ENCODE measurements at places on chromosomes 3 and 15.

GRCh38 chr3:126961191-126961790 lies 21.6 kb upstream of the PLXNA1 start:
- DNase-seq: no peak

GRCh38 chr3:40516201-40516600 lies 8.6 kb upstream of the ZNF621 start:
- no peak for DNase-seq

DNA sequence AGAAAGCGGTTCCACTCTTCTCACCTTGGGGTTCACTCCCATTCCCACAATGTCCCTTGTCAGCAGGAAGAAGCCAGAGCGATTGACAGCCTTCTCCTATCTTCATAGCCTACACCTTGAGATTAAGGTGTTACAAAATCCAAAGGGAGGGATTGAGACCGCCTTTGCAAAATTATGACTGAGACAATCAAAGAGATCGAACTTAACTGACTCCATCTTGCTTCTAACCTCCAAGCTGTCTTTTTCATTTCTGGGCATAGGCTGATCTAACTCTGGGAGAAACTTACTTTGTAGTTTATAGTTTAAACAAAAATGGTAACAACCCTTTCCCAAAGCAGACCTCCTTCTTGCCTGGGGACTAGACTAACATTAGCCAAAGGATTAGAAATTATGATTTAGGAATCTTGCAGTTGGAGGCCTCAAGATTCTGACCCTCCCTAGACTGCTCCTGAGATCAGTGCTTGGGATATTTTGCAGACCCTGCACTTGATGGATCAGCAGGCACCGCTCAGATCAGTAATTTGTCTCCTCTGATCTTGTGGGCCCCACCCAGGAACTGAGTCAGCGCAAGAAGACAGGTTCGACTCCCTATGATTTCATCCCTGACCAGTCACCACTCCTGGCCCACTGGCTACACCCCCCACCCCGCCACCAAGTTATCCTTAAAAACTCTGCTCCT lies 40.0 kb downstream of the PAQR5 start:
- DNase-seq: no peak

- DNase-seq: no peak
Measured at GRCh38 chr3:175564363-175564762, 705.2 kb downstream of the NAALADL2 start.

DNA sequence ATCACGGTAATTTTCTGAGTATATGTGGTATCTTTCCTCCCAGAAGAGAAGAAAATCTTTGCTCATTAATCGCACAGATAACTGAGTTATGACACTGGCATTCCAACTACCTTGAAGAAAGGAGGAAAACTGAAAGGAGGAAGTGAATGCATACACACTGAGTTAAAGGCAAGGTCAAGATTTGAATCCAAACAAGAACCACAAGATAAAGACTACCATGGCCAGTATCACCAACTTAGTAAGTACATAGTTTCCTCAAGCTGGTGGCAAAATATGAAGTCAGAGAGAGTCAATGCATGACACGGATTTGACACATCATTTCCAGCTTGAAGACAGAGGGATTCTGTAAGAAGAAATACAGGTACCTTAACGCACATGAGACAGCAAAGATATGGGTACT lies 287.5 kb downstream of the ULK4 start:
- no peak for DNase-seq

DNA sequence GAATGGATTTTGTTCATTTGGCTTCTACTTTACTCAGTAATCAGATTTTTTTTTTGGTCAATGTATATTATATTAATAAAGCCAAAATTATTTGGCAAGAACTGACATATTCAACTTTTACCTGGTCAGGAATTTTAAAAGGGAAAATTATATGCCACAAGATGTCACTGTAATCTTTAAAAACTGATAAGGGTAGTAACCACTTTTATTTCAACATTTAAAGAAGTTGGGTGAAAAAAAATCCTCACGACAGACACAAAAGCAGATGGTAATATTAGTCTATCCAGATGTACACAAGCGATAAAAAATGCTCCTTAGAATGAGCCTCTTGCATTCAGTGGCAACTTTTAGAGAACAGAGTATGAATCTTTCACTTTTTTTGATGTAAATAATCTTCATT lies 101.9 kb downstream of the SERPINI1 start:
- no peak for DNase-seq

DNA sequence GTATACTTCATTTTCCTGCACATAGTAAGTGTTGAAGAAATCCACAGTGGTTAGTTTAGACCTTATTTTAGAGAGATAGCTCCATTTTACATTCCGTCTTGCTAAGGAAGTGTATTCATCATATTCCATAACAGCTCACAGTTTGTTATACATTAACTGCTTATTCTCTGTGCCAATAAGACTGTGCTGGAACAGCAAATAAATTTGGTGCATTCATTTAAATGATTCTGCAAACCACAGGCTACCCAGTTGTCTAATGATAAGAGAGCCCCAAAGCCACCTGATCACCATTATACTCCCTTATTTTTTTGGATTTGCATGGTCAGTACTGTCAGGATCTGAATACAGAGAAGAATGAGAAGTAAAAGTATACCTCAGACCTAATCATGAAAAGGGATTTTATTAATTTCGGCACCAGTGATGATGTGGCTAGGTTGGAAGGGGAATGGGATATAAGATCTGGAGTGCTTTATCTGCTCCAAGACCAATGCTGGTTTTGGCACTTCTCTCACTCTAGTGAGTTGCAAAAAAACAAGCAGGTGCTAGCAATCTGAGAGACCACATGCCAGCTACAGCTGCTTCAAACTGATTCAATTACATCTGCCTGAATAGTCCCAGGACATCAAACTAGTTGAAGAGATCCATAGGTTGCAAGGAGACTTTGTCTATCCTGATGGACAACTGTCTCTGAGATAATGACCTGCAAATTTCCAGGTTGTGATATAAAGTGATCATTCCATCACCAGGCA lies 254.8 kb downstream of the ZBTB20 start:
- DNase-seq: peak; percentile 34

GRCh38 chr15:85795337-85796305 lies 896 bp upstream of the KLHL25 start:
- no peak for DNase-seq

DNA sequence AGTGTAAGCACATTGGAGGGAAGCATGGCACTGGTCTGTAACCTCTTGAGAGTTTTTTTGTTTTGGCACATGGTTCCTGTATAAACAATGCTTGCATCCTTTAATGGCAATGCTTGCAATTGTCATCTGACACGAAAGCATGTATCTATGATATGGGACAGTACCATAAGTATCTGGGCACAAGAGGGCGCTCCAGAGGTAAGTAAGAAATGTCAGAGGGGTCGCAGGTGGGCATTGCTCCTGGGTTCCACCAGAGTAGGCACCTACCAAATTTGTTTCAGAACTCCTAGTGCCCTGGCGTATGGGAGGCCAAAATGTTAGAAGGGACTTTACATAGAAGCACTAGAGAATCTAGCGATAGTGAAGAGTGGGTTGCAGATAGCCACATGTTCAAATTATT lies 58.7 kb upstream of the BCHE start:
- DNase-seq: peak; percentile 12

DNA sequence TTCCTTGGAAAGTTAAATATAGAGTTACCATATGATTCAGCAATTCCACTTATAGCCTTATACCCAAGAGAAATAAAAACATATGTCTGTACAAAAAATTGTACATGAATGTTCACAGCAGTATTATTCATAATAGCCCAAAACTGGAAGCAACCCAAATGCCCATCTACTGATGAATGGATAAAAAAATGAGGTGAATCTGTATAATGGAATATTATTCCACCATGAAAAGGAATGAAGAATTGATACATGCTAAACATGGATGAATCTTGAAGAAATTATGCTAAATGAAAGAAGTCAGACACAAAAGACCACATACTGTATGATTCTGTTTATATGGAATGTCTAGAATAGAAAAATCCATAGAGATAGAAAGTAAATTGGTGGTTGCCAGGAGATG lies 61.4 kb downstream of the TTC23 start:
- no peak for DNase-seq

DNA sequence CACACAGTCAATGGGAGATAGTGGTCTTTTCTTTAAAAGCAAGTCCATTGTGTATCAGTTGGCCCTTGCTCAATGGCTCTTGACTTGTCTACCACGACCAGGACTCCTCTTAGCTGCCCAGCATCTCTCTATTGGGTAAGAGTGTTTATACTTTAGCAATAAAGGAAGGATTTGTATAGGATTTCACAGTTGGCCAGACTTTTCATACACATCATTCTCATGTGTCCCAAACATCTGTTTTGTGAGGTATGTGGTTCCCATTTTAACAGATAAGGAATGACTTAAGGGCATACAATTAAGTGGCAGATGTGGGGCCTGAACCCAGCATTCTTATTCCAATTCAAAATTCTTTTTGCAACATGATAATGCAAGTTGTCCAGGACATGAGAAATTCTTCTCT lies 191.5 kb downstream of the CHST2 start:
- DNase-seq: no peak

GRCh38 chr3:65979162-65979561 lies 59.6 kb downstream of the MAGI1 start:
- no peak for DNase-seq

GRCh38 chr3:55792009-55792408 lies 304.9 kb upstream of the WNT5A start:
- DNase-seq: no peak

DNA sequence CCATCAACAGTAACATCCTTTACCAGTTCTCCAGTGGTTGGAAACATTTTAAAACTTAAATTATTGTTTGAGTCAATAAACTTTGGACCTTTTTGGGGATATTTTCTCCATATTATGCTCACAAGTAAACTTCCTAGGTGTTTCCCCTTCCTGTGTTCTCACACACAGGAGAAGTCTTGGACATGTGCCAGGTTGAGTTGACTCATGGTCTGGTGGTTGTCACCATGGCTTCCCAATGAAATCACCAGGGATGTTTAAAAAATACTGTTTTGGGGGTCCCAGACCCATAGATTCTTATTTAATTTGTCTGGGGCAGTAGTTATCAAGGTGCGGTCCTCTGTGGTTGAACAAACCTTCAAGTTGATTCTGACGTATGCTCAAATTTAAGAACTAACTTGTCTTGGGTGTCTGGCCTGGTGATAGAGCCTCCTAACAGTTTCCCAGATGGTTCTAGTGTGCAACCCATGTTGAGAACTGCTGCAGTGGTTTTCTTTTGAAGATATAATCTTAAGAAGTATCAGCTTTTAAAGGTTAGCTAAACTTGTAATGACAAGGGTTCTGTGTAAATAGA lies 291.8 kb downstream of the EDEM1 start:
- DNase-seq: no peak

DNA sequence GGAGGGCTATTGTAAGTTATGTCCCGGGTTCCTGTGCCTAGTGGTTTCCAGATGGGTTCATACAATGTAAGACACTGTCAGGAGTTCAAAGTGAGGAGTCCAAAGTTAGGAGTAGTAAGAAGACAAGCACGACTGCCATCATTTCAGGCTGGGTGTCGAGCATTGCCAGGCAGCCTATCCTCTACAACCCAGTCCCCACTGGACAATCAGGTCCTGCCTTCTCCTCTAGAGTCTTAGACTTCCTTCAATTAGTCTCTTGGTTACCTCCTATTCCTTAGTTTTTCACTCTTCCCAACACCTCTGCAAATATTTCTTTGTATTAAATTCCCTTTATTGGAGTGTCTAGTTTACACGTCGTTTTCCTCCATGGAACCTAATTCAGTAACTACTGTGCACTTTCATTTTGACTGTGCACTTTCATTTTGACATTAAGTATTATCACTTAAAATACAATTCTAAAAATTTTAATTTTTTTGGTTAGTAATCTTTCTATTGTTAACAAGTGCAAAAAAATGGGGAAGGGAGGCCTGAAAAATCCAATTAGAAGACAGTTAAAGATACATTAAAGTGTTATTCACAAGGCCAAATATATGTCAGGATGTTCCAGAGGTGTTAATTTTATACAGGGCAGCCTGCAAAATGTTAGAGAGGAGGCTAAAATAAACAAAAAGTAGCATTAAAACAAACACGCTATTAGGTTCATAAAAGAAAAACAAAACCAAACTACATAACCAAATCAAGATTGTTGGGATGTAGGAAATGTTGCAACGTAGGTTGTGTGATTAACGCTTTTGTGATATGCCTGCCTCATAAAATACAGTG lies 155.3 kb downstream of the TBL1XR1 start:
- DNase-seq: no peak

Data from NCI-H345 (cell line).